ENCODE measurements at places on chromosomes 13 and 19. TPM values are rescaled to one million over a fixed set of nuclear protein-coding genes. Genes with fewer than 3 reads are reported as not detected.

Gene PGLYRP2
- total RNA-seq: not detected

Gene TMC4
- total RNA-seq: not detected

Gene PSG7
- not detected for total RNA-seq

Gene ZNF799
- total RNA-seq: 5.5 TPM

Gene ZNF610
- 1.4 TPM for total RNA-seq

Gene KIR3DL2
- total RNA-seq: not detected

Gene MIER2
- 14.6 TPM for total RNA-seq

Gene KLK1
- not detected for total RNA-seq

Gene NMRK2
- not detected for total RNA-seq

Gene TGFBR3L
- 2.3 TPM for total RNA-seq

Gene NUDT15
- 37.2 TPM for total RNA-seq

Gene KASH5
- total RNA-seq: not detected

Gene CNOT3
- 9.3 TPM for total RNA-seq

Gene URAD
- total RNA-seq: not detected

Gene ADGRE1
- total RNA-seq: not detected

Gene ODAD3
- total RNA-seq: under 0.01 TPM

Gene GNA15
- total RNA-seq: under 0.01 TPM

Gene ELSPBP1
- not detected for total RNA-seq

Gene UGGT2
- 43.9 TPM for total RNA-seq

Gene LILRA6
- under 0.01 TPM for total RNA-seq

Gene ARHGEF1
- 35.6 TPM for total RNA-seq

Gene ACP5
- total RNA-seq: not detected

Gene SPRED3
- total RNA-seq: 1.4 TPM

Gene PRODH2
- total RNA-seq: not detected

Gene SRRM5
- not detected for total RNA-seq

Gene NPAS1
- total RNA-seq: not detected

Gene HIF3A
- total RNA-seq: 0.97 TPM

Gene PDX1
- not detected for total RNA-seq

Gene CYP2A7
- not detected for total RNA-seq

Gene PEX11G
- total RNA-seq: 3.2 TPM

Gene VSTM2B
- total RNA-seq: not detected

Gene SMIM7
- 102 TPM for total RNA-seq

Gene NFKBIB
- total RNA-seq: 10.0 TPM

Gene SERTM1
- not detected for total RNA-seq

Gene TLE2
- 16.3 TPM for total RNA-seq

Gene GRIN2D
- total RNA-seq: 0.15 TPM

Gene ERICH4
- not detected for total RNA-seq

Gene GAPDHS
- not detected for total RNA-seq

Gene CEACAM21
- total RNA-seq: 0.32 TPM

Gene KLK15
- total RNA-seq: not detected

Gene HAUS8
- 4.9 TPM for total RNA-seq

Data from epithelial cell of umbilical artery (primary cell).